ENCODE measurements at places on chromosomes 7 and 10.

- DNase-seq = no peak
Measured at GRCh38 chr7:9600974-9601373, 1167.6 kb downstream of the NXPH1 start.

- DNase-seq = no peak
Measured at GRCh38 chr10:84296091-84296981, 32.1 kb upstream of the CCSER2 start.

DNA sequence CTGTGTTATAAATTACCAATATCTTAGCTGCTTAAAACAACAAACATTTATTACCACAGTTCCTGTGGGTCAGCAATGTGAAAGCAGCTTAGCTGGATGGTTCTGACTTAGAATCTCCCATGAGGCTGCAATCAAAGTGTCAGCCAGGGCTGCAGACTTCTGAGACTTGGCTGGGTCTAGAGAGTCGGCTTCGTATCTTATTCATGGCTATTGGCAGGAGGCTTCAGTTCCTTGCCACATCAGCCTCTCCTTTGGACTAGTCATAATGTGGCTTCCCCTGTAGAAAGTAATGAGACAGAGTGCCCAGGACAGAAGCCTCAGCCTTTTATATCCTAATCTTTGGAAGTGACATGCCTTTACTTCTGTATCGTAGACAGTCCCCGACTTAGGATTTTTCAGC, 27.3 kb downstream of the RALA start:
- no peak for DNase-seq

- no peak for DNase-seq
Measured at GRCh38 chr7:143735962-143736361, 21.5 kb downstream of the CTAGE6 start.

DNA sequence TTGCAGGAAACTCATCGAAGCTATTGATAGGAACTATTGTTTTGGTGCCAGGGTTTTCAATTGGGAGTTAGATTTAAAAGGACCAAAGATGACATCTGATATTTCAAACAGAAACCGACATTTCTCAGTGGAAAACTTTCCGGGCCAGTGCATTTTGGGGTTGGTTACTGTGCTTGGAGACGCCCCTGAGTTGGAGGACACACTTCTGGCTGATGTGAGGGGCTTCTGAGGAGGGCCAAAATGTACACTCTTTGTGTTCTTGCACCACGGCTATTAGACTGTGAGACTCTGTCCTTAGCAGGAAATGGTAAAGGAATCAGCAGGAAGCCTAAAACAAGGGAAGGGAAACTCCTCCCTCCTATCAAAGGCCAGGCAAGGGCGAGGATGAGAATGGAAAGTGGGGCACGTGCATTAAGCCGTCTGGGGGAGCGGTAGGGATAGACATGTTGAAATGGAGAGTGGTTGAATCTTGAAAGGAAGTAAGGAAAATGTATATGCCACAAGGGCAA, 1.8 kb upstream of the SRGN start:
- no peak for DNase-seq

DNA sequence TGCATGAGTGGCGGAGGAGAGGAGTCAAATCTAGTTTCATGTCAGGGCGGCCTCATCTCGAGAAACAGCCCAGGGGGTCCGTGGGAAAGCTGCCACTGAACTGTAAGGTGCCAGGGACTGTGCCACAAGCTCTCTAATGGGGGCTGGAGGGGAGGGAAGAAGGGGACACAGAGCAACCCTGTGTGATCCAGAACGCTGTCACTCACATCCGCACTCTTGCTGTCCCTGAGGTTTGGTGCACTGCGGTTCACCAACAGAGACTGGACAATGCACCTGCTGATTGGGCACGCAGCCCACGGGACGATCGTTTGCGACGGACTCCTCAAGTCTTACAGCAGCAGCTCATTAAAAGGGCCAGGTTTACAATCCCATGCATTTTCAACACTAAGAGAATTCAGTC, 47.7 kb downstream of the AMZ1 start:
- no peak for DNase-seq

DNA sequence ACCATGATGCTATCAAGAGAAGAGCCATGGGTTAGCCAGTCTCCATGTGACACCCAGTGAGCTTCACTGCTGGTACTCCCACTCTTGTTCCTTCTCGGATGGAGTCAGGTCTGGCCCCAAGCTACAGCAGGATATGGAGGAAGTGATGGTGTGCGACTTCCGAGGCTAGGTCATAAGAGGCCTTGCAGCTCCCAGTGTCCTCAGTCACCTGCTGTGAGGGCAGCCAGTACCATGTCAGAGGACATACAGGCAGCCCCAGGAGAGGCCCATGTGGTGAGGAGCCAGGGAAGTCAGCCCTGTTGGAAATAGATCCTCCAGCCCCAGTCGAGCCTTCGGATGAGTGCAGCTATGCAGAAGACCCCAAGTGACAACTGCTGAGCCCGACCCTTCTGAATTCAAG, 237.0 kb downstream of the EBF3 start:
- DNase-seq = no peak

- no peak for DNase-seq
Measured at GRCh38 chr7:43650457-43651052, 67.6 kb downstream of the STK17A start.

GRCh38 chr7:151736403-151736909, 140.5 kb downstream of the PRKAG2 start:
- DNase-seq = no peak

- no peak for DNase-seq
Measured at GRCh38 chr7:139427788-139428187, 55.7 kb downstream of the KLRG2 start.

DNA sequence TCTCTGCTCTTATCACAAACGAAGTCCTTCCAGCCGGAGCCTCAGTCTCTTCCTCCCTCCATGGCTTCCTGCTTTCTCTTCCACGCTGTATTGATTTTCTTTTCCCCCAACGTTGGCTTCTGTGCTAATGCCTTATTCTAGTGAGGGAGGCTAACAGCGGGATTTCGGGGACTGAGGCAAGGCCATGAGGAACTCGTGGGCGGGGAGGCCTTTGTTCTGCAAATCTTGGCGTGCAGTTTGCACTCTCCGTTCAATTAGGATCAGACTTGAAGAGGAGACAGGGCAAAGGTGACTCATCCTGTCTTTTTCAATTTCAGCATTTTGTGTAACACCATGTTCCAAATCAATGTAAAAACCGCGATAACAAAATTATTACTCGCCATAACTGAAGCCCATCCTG, 25.3 kb downstream of the EN2 start:
- no peak for DNase-seq

DNA sequence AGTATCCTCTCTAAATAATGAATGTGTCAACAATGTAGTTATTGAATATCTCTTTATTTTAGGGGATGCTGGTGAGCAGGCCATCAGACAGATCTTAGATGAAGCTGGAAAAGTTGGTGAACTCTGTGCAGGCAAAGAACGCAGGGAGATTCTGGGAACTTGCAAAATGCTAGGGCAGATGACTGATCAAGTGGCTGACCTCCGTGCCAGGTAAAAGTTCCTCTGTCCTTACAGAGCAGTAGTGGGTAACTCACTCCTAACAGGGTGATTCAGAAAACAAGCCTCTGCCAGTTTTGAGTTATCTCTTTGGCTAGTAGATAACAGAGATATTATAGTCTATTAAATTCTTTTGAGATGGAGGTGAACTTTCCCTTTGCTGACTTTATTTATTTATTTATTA, 67.3 kb downstream of the AP3M1 start:
- DNase-seq = no peak

DNA sequence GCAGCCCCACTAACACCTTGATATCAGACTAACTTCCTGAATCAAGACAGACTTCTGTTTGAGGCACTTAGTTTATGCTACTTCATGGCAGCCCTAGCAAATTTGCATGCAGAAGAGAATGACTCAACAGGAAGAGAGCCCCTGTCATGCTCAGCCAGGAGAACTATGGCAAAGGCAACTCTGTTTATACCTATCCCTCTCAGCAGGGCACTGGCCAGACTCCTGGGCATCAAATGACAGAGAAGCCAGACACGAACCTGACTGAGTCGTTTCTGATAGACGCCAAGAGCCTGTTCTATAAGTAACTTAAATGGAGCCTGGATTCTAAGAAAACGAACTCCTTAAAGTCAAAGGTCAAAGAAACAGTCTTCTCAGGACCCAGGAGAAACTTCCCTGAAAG, 50.9 kb upstream of the UNC5B start:
- DNase-seq = no peak
